ENCODE measurements at places on chromosomes 2 and 18.

DNA sequence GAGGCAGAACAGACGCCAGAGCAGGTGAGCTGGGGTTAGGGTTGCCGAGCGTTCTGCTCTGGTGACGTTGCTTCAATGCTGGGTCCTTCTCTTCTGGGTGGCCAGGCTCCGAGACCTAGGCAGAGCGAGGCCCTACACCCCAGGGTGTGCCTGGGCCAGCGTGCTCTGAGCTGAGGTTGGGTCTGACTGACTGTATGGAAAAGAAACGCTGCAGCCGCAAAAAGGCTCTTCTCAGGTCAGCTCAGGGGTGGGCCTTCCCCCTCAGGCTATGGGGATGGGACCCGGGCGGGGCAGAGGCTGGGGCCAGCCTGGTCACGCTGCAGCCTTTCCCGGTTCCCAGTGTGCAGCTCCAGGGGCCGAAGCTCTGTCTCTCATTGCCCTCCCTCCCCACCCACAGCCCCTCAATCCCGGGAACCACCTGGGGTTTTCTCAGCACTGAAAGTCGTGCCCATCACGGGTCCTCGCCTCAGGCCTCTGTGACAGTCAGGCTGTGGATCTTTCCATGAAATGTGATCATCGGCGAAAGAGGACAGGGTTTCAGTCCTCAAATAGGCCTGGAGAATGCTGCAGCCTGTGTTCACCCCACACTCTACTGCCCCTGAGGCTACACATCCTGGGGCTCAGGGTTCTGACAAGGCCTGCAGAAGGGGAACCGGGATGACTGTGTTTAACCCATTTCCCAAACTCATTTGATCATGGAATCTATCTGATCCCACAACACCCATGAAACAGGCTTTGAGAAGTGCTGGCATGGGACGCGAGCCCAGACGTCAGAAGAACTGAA, 19.4 kb downstream of the CYP26B1 start:
- no peak for DNase-seq

DNA sequence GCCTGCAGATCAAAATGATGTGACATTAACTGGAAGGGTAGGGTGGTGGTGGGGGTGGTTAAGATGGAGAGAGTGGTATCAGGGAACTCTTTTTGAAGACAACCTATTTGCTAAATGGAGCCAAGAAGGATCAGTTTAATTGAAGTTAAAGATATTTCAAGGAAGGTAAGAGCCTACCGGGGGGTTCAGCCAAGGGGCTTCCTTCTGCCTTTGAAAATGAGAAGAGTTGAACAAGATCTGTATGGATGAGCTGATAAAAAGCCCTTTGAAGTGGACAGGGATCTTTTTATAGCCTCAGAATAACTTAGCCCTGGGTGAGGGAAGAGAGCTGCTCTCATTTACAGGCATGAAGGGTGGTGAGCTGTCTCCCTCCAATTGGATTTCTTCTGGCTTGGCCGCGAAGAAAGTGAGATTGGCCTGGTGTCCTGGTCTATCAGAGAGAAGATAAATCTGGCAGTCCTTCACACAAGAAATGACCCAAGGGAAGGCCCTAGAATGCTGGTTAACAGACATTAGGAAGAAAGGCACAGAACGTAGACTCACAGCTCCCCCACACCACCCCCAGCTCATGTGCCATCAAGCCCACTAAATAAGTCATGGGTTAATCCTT, 439.8 kb downstream of the TNS1 start:
- DNase-seq = no peak

GRCh38 chr2:78486565-78486964, 538.9 kb upstream of the REG3G start:
- DNase-seq = no peak

- DNase-seq = no peak
These were observed 36.6 kb downstream of the DIPK1C start for GRCh38 chr18:74420481-74420880.

- no peak for DNase-seq
These were observed 25.4 kb downstream of the POLE4 start for GRCh38 chr2:74983631-74984392.

- no peak for DNase-seq
These were observed 429.2 kb downstream of the PID1 start for GRCh38 chr2:228841877-228842276.

DNA sequence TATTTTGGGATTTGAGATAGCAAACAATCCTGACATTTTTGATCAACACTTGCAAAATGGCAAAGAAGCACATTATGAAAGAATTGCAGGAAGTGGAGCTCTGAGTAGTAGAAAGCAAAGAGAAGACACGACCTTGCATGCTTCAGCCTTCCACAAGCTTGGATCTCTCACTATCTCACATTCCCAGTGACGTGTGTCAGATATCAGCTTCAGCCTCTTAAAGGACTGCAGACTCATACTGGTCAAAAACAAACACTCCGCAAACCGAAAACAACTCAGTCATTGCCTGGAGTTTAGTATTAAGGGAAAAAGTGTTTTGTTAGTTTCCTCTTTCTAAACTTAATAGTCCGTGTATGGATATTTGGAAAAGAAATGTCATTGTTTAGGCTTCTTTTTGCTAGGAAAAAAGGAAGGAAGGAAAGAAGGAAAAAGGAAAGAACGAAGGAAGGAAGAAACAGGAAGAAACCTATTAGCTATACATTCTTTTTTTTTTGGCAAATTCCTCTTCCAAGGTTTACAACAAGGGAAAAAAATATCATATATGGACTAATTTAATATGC, 32.6 kb upstream of the SLC40A1 start:
- DNase-seq = no peak
